HS-5 (cell line): ENCODE measurements at places on chromosomes 7 and 10.
A peak's percentile ranks its signal among the peaks of the same experiment; 100 is the strongest.

- DNase-seq: no peak
Observed at GRCh38 chr7:95658676-95659075, 62.4 kb upstream of the PDK4 start.

- DNase-seq: no peak
Observed at GRCh38 chr10:125114761-125115391, 45.5 kb downstream of the CTBP2 start.

DNA sequence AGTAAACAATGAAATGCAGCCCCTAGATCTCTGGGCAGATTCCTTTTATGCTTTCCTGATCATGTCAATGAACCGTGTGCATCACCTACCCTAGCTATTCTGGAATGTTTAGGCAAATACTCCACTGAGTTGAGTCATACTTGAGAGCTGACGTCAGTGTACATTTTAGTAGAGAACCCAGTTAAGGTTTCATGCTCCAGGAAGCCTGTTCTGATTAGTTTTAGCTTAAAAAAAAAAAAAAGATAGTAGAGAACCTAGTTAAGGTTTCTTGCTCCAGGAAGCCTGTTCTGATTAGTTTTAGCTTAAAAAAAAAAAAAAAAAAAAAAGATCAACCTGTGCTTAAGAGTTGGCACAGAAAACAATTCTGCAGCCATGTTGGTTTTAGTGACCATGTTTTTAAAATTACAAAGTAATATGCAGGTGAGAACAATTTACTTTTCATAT, 3.7 kb upstream of the MCU start:
- DNase-seq: peak; percentile 81

DNA sequence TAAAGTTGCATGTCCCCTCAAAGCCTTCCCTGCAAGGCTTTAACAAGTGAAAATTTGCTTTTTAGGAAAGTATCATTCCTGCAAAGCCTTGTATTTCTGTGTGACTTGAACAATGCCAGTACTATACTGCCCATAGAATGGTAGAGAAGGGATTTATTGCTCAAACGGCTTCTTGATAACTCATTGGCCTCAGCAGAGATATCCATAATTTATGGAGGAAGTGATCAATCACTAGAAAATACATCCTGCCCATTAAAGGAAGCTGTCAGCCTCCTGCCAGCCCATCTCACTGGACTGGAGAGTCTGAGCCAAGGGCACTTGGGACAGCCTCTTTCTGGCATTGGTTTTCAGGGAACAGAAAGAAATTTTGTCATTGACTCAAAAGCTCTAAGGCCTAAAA, 152.6 kb downstream of the XPNPEP1 start:
- no peak for DNase-seq

DNA sequence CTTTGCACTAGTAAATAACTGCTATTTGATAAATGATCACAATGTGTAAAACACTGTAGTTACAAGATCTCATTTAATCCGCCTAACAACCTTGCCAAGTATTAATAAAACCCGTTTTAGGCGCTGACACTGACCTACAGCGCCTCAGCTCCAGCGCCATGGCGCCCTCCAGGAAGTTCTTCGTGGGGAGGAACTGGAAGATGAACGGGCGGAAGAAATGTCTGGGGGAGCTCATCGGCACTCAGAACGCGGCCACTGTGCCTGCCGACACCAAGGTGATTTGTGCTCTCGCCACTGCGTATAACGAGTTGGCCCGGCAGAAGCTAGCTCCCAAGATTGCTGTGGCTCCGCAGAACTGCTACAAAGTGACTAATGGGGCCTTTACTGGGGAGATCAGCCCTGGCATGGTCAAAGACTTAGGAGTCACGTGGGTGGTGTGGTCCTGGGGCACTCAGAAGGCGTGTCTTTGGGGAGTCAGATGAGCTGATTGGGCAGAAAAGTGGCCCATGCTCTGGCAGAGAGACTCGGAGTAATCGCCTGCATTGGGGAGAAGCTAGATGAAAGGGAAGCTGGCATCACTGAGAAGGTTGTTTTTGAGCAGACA, 1.1 kb upstream of the TNPO3 start:
- DNase-seq: no peak

- no peak for DNase-seq
Observed at GRCh38 chr10:76298329-76298728, 866.9 kb downstream of the LRMDA start.

- DNase-seq: no peak
Observed at GRCh38 chr10:102796407-102797176, 40.6 kb downstream of the CYP17A1 start.

DNA sequence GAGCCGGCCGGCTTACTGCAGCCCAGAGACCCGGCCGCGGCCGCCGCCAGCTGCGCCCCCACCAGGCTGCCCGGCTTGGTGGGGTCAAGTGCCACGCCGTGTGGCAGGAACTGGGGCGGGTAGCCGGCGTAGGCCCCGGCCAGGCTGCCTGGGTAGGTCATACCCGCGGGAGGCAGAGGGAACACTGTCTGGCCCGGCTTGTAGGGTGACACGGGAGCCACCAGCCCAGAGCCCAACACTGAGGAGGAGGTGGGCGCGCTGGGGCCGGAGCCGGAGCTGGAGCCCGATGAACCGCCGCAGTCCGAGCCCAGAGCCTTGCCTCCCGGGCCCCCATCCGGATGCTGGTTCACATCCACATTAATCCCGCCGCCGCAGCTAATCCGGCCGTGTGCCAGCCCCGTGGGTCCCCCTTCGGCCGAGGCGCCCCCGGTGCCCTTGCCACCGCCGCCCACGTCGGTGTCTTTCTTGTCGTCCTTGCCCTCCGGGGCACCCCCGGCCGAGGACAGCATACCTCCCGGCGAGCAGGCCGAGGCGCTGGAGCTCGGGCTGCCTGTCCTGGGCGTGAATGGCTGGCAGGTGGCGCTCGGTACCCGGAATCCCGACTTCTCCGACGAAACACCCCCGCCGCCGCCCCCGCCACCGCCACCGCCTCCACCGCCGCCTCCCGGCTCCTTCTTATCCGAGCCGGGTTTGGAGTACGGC, 2.0 kb downstream of the ZNF503 start:
- peak; percentile 35 for DNase-seq
